ENCODE measurements at places on chromosomes 6 and 20.
A peak's percentile ranks its signal among the peaks of the same experiment; 100 is the strongest.

DNA sequence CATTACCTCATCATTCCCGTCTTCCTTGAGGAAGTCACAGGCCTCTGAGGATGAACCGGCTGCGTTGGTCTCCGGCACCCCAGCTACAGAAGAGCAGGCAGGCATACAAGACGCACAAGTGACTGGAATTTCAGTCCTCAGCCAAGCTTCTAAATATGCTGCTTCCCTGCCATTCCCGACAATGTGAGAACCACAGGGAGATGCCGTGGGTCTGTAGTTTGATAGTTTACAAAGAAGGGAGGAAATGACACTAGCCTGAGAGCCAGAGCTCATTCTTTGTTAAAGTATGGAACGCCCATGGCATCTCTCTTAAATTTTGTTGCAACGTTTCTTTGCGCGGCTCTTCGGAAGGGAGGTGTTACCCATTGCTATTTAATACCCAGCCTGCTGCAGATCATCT, 25.7 kb downstream of the HEBP2 start:
- no peak for DNase-seq

GRCh38 chr20:43820731-43821330, 93.8 kb upstream of the TOX2 start:
- no peak for DNase-seq

DNA sequence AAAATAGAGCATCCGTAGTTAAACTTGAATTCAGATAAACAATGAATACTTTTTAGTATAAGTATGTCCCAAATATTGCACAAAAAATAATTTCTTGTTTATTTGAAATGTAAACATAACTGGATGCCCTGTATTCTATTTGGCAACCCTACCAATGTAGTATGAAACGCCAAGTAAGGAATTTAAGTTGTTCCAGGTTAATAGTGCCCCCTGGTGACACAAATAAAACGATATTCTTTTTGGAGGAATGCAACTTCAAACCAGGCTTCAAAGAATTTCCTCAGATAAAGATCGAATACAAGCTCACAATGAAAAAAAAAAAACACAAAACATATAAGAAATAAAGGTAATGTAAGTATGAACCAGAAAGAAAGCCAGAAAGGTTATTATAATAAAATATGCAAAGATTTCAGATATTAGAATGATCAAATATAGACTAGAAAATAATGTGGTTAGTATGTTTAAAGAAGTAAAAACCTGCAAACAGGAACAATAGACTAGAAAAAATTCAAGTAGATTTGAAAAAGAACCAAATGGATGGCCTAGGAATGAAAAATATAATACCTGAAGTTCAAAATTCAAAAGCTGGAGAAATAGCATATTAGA, 18.4 kb upstream of the AKAP7 start:
- no peak for DNase-seq

DNA sequence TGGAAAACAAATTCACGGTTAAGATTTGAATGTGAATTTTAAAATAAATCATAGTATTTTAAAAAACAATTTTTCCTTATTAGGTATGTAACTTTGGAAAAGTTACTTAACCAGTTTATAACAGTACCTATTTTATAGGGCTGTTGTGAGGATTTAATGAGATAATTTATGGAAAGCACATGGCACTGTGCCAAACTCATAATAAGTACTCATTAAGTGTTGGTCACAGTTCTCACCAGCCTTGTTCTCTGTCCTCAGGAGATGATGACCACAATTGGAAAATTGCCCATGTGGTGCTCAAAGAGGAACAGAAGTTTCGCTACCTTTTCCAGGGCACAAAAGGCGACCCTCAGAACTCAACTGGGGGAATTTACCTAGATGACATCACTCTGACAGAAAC, 39.6 kb downstream of the MEP1A start:
- DNase-seq = no peak

DNA sequence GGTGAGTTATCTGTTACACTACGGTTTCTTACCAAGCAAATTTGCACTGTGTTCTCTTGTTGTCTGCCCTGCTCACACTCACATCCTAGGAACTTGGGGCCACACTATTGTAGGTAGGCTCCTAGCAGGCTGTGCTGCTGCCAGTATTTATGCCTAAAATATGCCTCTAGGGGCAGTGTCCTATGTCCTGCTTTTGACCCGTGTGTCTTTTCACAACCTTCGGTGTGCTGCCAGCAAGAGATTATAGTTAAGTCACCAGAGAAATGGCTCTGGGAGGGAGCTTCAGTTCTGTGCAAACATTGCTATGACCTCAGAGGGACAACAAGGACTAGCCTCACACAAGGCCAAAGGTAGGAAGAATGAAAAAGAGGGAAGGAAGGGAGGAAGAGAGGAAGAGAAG, 8.9 kb upstream of the TAAR5 start:
- no peak for DNase-seq

GRCh38 chr6:24720131-24720603, 1.2 kb upstream of the C6orf62 start:
- peak; percentile 52 for DNase-seq
